ENCODE measurements at places on chromosomes 4 and X.

- no peak for DNase-seq
Measured at GRCh38 chrX:16785247-16786138, 773 bp upstream of the TXLNG start.

DNA sequence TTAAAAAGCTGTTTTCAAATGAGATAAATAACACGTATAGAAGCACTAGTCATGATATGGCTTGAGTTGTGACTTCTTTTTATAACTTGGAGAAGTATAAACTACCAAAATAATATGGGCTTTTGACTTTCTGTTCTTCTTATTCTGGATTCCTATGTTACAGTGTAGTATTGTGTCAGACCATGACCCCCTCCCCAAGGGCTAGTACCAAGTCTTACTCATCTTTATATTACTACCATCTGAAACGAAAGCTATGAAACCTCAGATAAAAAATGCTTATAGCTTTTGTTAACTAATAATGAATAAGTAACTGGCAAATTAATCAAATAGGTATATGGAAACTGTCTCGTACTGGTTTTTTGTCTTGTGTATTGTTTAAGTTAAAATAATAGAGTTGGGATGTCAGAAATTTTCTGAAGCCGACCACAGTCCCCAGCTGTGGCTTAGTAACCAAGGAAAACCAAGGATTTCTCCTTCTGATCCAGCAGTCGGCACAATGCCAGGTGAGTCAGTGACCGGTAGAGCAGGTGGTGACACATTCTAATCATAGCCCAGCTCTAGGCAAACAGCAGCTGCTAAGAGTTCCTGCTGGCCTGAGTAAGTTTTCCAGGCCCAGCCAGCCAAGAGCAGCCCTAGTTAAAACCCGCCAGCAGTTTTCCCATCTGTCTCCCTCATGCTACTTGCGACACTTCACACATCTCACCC is 163.3 kb upstream of the PRDX4 start:
- DNase-seq, result no peak

DNA sequence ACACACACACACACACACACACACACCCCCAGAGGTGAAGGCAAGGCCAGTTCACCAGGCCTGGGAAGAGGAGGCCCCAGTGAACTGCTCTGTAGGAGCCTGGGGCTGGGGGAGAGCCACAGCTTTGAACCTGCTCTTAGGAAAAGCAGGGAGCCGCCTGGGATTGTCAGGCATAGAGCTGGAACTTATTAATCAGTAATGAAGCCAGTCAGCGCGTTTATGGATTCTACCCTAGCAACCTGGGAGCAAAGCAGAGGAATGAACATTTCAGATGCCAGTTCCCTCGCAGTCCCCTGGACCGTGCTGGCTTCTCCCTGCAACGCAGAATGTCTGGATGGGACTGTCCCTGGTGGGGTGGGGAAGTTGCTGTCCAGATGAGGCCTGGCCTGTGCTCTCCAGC is 45.3 kb upstream of the DDX3X start:
- DNase-seq, result no peak

GRCh38 chrX:138638996-138639395 is 72.5 kb downstream of the FGF13 start:
- no peak for DNase-seq

- DNase-seq, result no peak
Measured at GRCh38 chr4:8235224-8235623, 34.3 kb upstream of the HTRA3 start.

DNA sequence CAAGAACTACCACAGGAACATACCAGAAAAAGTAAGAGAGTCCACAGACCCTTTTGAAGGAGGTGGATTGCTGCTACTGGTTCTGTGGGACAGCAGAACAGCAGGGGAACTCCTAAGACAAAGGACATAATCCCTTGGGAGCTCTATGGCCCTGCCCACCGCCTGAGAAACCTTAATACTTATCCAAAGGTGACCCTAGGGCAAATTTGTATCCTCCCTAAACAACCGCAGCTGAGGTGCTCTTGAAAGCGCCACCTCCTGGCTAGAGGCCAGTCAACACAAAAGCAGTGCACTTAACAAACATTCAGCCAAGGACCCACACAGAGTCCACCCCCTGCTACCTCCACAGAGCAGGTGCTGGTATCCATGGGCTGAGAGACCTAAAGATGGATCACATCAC is 136.8 kb downstream of the ADAM29 start:
- no peak for DNase-seq

DNA sequence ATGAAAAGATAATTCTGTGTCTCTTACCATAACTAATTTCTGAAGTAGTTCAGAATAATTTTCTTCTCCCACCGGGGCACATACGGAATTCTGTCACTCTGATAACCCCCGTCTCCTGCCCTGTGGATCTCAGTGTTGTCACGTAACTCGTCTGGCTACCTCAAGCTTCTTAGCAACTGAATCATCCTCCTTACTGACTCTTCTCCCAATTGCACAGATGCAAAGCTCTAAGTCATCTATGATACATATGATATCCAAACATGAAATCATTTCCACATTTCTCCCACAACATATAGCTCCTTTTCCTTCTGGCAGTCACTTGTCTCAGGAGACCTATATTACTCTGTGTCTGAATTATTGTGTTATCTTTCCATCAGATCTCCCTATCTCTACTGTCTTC is 1043.1 kb upstream of the TENM3 start:
- no peak for DNase-seq

DNA sequence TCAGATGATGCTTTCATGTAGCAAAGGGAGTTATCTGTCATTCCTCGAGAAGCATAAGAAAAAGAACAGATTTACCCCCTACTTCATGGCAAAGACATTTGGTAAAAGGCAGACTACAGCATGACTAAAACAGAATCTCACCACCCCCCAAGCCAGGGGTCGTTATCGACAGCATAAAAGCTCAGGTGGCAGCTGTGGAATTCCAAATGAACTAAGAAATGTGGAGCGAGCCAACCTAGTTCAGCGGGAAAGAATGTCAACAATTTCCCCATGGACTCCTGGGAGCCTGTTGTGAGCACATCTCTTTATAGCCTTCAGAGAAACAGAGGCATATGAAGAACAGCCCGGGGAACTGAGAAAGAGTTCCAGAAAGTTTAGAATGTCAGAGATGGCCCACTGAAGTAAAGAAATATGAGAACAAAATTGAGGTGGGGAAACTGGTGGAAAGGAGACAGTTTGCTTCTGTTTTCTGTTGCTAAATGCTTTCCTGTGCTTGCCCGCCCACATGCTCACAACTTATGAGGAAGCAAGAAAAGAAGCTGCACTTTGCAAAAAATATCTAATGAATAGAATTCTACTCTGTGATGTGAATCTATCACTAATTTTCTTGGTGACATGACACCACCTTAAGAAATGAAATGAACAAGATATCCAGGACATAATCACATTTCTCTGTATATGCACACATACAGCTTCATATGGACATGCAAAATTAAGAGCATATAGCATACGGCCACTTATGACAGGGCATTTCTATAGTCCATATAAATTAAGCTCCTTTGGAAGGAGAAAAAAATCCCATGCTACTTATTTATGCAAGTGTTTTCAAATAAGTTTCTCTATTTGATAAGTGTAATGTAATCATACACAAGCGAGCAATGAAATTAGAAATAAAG is 135.3 kb upstream of the MID1 start:
- DNase-seq, result peak; percentile 29

GRCh38 chr4:62410371-62411003 is 1210.4 kb downstream of the ADGRL3 start:
- no peak for DNase-seq

- DNase-seq, result peak; percentile 90
Measured at GRCh38 chr4:184745831-184746795, 12.2 kb upstream of the CENPU start.

DNA sequence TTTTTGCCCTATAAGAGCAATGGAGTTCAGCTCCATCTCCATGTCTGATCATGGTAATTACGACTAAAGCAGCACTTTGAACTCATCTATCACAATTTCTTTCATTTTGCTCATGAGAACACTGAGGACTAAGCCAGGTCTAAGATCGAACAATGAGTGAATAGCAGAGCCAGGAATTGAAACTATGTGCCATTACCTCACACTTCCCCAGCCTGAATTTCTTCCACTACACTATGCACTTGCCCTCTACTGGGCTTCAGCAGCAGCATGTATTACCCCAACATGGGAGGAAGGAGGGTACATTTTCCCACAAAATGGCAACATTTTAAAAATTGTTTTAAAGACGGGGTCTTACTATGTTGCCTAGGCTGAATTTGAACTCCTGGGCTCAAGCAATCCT is 274.7 kb upstream of the FGF13 start:
- no peak for DNase-seq

DNA sequence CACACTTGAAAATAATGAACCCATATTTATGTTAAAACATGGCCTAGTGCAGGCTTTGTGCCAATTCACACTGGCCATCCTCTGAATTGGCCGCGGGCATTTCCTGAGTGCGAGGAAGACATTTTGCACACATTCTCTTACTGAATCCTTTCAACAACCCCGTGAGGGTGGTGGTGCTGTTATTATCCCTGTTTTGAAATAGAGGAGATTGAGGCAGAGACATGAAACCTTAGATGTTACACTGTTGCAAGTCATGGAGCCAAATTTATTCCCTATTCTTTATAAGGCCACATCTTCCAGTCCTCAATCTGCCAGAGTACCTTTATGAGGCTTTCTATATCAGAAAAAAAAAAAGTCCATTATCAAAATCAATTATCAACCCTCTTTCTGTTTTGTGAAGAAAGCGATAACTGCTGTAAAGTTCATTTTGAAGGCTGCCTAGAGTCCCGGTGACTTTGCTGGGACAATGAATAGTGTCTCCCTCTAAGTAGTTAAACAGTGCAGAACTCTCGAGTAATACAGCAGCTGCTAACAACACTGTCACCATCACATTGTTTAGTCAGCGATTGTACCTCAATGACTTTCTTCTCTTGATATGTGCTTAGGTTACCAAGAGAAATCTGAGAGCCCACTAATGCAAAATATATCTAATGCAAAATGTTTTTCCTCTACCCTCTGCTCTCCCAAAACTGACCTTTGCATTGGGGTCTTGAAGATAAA is 242.3 kb upstream of the PPARGC1A start:
- DNase-seq, result no peak

DNA sequence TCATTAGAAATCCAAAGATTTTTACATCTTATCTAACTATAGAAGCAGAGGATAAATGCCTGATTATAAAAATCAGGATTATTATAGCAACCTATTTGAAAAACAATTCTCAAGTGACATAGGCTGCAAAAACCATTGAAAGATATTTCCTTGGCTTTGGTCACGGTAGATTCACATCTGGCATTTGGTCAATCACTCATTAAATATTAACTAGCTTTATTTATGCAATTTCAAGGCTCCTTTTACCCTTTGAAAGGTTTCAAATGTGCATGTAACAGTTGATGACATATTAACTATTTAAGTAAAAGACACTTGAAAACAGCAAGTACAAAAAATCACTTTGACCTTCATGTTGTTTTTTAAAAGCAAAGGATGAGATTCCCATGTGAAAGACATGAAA is 98.1 kb downstream of the MMRN1 start:
- DNase-seq, result no peak

GRCh38 chr4:55008166-55009056 is 117.0 kb downstream of the KDR start:
- peak; percentile 59 for DNase-seq

DNA sequence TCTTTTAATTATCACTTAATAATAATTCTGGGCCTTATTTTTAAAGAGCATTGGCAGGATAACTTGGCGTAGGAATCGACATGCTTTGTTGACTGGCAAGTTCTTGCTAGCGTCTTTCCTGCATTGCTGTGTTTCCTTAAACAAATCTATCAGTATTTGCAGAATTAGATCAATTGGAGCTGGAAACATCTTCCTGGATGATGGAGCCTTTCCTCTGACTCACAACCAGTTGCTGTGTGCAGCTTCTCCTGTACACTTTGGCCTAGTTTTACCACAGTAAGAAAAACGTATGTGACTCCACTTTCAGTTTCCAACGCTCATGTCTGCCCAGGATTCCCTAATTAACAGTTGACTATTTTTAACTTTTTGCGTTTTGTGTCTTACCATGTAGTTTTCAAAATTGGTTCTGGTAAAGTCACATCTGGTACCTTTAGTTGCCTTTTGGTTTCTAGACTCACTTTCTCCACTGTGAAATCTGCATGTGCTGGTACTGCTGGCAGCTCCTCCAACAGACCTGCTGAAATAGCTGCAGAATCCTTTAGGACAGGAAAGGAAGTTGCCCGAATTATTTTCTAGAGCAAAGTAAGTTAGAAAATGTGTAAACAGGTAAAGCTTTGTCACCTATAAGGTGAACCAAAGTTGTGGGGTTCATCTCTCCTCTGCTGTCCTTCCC is 553.2 kb upstream of the FAT1 start:
- DNase-seq, result no peak

- peak; percentile 59 for DNase-seq
Measured at GRCh38 chr4:158255727-158256324, 45.5 kb downstream of the TMEM144 start.

DNA sequence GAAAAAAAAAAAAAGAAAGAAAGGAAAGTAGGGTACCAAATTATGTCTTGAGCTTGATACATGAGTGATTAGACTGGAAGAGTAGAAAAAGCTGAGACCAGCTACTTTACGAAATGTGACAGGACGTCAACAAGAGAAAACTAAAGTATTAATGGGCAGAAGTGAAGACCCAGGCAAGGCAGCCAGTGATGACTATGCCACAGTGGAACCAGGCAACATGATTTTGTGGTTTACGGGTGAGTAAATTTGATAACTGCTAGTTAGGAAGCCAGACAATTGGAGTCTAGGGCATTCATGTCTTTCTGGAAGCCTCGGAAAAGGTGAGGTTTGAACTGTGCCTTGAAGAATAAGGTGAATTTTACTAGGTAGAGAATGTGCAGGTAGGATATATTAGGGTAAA is 326.4 kb downstream of the TENM3 start:
- no peak for DNase-seq

DNA sequence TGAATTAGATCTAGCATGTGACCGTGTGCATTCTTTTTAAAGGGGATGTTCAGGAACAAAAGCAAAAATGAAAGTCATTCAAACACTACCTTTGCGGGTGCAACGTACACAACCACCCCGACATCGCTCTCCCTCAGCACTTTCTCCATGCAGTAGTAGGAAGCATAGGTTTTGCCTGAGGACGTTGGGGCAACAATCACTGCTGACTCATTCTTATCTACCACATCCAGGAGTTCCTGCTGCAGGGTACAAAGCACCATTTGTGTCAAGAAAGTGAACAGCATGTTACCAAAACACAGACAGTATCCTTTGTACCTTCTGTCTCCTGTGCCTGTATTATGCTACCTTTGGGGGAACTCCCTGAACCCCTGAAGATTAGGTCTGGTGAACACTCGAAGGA is 58.6 kb downstream of the DDX60L start:
- DNase-seq, result peak; percentile 93

DNA sequence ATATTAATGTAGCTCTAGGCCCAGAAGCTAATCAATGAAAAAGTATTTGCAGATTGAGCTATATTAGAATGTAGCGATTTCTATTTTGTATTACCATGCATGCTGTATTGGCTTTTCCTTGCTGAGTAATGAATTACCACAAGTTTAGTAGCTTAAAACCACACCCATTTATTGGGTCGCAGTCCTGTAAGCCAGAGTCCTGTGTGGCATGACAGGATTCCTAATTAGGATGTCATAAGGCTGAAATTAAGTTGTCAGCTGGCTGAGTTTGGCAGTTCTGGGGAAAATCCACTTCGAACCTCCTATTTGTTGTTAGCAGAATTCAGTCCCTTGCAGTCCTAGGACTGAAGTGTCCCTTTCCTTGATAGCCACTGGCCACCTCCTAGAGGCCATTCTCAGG is 50.3 kb upstream of the HHIP start:
- DNase-seq, result no peak

- DNase-seq, result no peak
Measured at GRCh38 chr4:135277068-135277979, 1075.7 kb upstream of the PABPC4L start.

Measured in COLO829 (cell line).